ENCODE measurements at places on chromosomes 2 and 18.

GRCh38 chr2:238943338-238944067, 95.6 kb downstream of the TWIST2 start:
- no peak for DNase-seq

- DNase-seq = peak; percentile 17
These were observed 819 bp upstream of the MAP3K2 start for GRCh38 chr2:127388423-127389164.

- no peak for DNase-seq
These were observed 96.3 kb upstream of the CD302 start for GRCh38 chr2:159894145-159894838.

DNA sequence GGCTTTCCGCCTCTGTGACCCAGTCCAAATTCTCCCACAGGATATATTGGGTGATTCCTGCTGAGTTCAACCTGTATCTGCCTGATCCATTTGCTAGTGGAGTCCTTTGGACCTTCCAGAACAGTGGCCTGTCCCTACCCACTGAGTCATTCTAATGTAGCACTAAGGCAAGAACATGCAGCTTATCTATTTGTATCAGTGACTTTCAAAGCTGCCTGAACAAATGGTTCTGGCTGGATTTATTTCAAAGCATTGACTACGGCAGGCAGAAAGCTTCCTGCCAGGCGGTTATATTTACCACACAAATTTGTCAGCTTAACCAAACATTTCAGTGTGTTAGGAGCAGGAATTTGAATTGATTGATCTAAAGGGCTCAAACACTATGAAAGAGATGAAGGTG, 613.4 kb downstream of the DCC start:
- no peak for DNase-seq

- DNase-seq = peak; percentile 73
These were observed 51.3 kb downstream of the ACSL3 start for GRCh38 chr2:222912117-222912516.

- no peak for DNase-seq
These were observed 296.6 kb downstream of the GULP1 start for GRCh38 chr2:188588235-188588634.

GRCh38 chr2:236075802-236076201, 92.4 kb downstream of the GBX2 start:
- DNase-seq = no peak

GRCh38 chr18:79556829-79557585, 122.6 kb upstream of the CTDP1 start:
- DNase-seq = no peak

DNA sequence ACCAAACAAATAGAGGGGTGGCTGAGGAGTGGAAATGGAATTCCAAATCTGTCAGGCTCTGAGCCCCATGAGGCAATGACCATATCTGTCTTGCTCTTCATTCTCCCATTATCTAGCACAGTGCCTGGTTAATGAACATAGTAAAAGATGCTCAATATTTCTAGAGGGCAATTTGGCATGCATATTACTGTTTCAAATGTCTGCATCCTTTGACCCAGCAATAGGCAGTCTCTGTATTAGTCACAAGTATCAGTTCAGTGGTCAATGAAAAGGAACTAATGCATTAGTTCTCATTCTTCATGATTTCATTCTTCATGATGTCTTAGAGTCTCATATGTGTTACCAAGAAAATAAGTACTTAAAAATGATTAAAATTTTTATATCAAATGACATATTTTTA, 28.4 kb upstream of the MALL start:
- DNase-seq = no peak

DNA sequence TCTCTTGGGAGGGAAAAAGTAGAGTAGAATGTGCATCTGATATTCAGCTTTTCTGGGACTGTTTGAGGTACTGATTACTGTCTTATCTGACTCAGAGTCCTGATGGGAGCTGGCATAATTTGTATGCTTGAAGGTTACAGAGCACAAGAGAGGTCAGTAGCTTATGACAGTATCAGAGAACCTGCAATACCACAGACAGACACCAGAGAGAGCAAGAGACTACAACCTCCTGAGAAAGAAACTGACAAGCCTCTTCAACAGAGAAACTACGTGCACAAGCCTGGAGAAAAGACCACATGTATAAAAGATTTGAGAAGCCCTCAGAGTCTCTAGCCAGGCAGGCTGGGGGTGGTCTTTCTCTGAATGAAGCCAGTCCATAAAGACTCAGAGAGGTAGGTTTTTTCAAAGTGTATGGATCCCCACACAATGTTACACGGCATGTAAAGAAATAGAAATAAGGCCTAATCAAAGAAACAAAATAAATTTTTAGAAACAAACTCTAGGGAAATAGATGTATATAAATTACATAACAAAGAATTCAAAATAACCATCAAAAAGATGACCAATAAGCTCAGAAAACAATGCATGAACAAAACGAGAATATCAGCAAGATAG, 568.3 kb downstream of the LRRTM4 start:
- DNase-seq = peak; percentile 2

- DNase-seq = peak; percentile 79
These were observed 24.9 kb upstream of the BZW1 start for GRCh38 chr2:200786826-200787225.

GRCh38 chr2:181953881-181954537, 31.6 kb upstream of the PPP1R1C start:
- DNase-seq = peak; percentile 54

GRCh38 chr2:118968042-118968441, 26.0 kb downstream of the MARCO start:
- DNase-seq = no peak

- DNase-seq = no peak
These were observed 23.0 kb upstream of the RTTN start for GRCh38 chr18:70228536-70228935.

GRCh38 chr18:413233-413632, 87.3 kb downstream of the COLEC12 start:
- peak; percentile 56 for DNase-seq

GRCh38 chr2:111632661-111633060, 251.3 kb downstream of the ANAPC1 start:
- DNase-seq = no peak

Measured in fibroblast of skin of scalp (primary cell).